ENCODE measurements at places on chromosomes 2 and 18.

DNA sequence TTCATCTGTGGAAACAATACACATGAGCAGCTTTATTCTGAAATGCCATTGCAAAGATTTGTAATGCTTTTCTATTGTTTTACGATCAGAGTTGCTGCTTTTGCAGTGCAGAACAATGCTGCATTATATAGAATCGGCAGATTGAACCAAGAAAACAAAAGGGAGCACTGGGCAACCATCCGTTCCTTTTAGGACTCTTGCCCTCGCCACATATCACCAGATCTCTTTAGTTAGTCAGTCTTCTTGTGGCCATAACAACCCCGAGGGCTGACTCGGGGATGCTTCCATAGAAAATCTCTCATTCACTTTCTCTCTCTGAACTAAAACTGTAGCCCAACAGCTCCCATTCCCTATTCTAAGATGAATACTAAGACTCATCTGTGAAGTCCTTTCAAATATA, 340.4 kb downstream of the NRXN1 start:
- no peak for DNase-seq

- DNase-seq: no peak
Measured at GRCh38 chr2:153235516-153235915, 243.0 kb downstream of the RPRM start.

- DNase-seq: no peak
Measured at GRCh38 chr2:29159125-29159524, 43.9 kb downstream of the CLIP4 start.

DNA sequence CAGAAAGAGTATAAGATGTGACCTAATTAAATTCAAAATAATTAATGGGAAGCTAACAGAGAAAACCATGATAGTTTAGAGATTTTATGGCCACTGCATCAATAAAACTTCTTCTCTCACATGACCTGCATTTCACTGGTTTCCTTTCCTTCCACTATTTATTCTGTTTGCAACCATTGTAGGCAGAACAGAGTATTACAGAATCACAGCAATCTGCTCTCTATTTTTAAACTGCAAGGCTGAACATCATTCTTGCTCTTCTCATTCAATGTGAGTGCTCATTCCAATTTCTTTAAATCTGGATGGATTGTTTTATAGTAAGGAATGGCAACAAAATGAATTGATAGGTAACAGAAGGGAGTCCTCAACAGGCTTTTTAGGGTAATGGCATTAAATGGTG, 715.5 kb upstream of the RAB6C start:
- no peak for DNase-seq

GRCh38 chr18:54622084-54622483, 31.0 kb downstream of the DYNAP start:
- DNase-seq: no peak

GRCh38 chr2:144137705-144138428, 382.1 kb downstream of the ZEB2 start:
- DNase-seq: no peak

- DNase-seq: no peak
Measured at GRCh38 chr2:152490686-152491455, 155.9 kb downstream of the FMNL2 start.

- no peak for DNase-seq
Measured at GRCh38 chr2:20963867-20964266, 80.0 kb downstream of the APOB start.

DNA sequence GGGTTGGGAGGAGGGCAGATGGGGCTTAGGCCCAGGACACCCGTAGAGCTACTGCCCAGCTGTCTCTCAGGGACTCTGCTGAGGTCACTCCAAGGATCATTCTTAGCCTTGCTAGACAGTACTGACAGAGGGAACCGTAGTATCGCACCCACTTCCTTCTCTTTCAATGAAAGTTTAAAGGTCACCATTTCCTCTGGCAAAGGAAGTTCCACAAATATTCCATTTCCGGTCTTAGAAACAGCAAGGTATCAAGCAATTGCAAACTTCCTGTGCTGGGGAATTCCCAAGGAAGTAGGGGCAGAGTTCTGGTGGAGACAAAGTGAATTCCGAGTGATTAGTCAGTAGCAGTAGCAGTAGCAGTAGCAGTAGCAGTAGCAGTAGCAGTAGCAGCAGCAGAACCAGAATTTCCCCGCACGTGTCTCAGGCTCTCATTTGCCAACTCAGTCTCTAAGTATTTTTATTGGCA, 24.7 kb downstream of the IL1B start:
- no peak for DNase-seq

DNA sequence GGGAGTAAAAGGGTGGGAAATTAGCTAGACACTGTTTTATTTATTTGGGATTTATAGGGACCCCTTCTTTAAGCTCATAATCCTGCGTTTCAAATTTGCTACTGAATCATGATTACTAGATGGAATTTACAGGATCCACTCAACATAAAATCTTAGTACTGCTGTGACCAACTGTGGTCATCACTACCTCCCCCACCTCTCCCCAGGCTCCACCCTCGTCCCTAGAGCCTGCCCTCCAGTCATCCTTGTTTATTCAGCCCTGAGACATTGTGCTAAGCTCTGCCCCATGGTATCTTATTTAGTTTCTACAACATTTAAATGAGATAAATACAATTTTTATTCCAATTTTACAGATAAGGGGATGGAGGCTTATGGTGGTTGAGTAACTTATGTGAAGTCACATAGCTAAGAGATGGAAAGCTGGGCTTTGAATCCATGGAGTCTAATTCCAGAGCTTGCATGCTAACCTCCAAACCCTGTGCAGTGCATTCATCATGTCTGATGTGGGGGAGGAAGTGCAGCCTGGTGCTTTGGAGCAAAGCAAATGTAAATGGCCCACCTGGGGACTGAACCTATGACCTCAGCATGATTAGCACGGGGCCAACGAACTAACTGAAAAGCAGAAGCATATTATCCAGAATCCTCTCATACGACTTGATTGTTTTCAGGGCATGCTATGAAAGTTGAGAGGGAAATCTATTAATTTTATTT, 502.4 kb downstream of the TMEM182 start:
- DNase-seq: no peak

- DNase-seq: no peak
Measured at GRCh38 chr18:76486574-76486973, 8.5 kb downstream of the ZNF516 start.
